Motor neuron (in vitro differentiated cells): ENCODE measurements at places on chromosomes 16 and 17.

- ATAC-seq: no peak
Observed at GRCh38 chr17:35493040-35493439, 44.4 kb downstream of the SLFN12L start.

- peak; percentile 23 for ATAC-seq
Observed at GRCh38 chr16:3022208-3022683, 1.5 kb downstream of the HCFC1R1 start.

DNA sequence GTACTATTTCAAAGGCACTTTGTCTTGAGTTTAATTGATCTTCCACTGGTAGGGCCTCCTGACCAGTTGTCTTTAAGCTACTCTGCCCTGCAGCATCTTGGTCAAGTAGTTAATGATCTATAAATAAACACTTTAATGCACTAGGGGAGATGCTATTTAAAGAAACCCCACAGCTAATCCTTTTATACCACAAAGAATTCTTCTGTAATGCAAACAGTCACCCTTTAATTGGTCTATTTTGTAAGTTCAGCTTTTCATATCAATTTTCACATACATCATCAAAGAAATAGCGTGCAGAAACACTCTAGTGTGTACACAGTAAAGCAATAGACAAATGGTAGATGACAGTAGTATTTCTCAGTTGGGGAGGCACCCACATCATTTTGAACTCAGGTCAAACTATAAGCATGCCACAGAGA lies 70.3 kb downstream of the PMP22 start:
- peak; percentile 27 for ATAC-seq

DNA sequence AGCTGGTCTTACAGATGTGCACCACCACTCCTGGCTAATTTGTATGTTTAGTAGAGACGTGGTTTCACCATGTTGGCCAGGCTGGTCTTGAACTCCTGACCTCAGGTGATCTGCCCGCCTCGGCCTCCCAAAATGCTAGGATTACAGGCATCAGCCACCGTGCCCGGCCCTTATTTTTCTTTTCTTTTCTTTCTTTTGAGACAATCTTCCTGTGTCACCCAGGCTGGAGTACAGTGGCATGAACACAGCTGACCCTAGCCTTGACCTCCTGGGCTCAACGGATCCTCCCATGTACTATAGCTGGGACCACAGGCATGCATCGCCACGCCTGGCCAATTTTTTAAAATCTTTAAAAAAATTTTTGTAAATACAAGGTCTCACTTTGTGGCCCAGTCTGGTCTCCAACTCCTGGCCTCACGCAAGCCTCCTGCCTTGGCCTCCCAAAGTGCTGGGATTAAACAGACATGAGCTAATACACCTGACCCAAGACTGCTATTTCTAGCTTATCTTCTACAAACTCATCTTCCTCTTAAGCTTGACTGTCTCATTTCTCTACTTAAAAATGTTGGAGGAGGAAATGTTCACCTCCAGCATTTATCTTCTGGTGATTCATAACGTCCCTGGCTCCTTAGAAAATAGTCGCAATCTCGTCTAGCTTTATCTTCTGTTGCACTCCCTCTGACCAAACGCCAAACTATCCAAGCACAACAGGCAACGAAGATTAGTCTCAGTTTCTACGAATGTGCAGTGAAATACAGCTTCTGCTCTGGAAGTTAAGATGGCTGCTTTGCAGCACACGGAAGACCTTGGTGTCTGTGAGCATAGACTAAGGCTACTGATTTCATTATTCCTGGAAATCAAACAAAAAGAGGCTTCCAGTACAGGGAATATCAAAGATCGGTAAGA lies 8.2 kb upstream of the TMEM94 start:
- ATAC-seq: no peak

GRCh38 chr17:75289832-75290337 lies 652 bp upstream of the SLC25A19 start:
- peak; percentile 1 for ATAC-seq

DNA sequence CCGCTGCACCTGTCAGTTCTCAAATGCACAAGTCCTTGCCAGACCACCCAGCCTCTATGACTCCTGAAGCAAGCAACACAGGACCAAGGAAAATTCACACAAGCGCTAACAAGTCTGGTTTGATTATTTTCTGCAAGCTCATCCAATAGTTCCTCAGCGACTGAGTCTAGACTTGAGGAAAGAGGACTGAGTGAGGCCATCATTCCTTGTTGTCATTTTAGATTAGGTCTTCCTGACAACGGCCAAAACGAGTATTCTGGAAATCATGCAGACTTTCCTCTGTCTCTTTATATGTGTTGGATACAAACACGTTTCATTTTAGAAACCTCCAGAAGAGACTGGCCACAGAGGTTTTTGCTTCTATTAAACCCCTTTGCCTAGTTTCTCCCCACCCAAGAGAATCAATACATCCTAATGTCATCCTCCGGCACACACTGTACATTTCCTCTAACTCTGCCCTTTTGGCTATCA lies 561 bp downstream of the CCDC47 start:
- no peak for ATAC-seq

DNA sequence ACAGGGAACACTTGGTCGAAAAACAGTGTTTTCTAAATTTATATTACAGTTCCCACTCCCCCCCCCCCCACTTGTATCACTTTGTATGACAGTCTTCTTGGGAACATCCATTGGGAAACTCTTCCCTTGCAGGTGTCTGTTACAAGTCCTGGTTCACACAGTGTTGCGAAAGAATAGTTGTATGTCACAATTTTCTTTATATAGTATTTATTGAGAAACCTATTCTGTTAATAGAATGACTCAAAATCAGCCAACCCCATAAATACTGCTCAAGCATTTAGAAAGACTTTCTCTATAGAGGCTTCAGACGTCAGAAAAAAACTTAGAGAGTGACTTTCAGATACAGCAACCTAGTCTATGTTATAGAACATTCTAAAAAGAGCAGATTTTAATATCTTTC lies 414.4 kb downstream of the WWOX start:
- no peak for ATAC-seq

- ATAC-seq: no peak
Observed at GRCh38 chr17:48800626-48801217, 16.3 kb downstream of the TTLL6 start.

DNA sequence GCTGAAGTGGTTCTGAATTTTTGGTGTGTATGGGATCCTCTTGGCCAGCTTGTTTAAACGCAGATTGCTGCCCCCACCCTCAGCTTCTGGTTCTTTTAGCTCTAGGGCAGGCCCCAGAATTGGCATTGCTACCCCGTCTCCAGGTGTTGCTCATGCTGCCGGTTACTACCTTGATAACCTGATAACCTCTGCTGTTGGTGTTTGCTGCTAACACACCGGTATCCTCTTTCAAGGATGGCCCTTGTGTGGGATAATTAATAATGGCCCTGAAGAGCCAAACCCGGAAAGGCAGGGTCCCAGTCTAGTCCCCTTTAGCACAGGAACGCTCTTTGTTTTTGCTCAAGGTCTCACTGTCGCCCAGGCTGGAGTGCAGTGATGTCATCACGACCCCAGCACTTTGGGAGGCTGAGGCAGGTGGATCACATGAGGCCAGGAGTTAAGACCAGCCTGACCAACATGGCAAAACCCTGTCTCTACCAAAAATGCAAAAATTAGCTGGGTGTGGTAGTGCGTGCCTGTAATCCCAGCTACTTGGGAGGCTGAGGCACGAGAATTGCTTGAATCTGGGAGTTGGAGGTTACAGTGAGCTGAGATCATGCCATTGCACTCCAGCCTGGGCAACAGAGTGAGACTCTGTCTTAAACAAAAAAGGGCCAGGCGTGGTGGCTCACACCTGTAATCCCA lies 1.3 kb upstream of the ST3GAL2 start:
- ATAC-seq: no peak

DNA sequence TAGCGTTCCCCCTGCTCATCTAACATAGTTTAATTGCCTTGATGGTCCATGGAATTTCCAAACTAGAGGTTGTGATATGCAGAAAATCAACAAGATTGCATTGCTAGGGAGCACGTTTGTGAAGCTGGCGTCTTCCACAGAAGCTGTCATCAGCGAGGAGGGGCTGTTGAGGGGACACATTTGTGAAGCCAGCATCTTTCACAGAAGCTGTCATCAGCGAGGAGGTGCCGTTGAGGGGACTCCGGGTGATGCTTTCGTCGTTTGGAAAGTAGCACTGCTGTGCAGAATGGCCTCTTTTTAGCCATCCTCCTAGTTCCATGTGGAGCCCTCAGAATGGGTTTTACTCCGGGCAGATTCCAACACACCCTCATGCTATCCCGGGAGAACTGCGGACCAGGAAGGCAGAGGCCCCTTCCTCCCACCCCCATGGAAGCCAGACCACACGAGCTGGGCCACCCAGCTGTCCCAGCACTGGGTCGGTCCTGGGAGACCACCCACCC lies 119.6 kb upstream of the CHMP6 start:
- ATAC-seq: peak; percentile 9

- ATAC-seq: no peak
Observed at GRCh38 chr16:65975049-65975708, 391.3 kb upstream of the CDH5 start.

GRCh38 chr16:68902003-68902968 lies 59.0 kb downstream of the TANGO6 start:
- peak; percentile 83 for ATAC-seq

GRCh38 chr17:41625602-41626001 lies 1.2 kb upstream of the KRT17 start:
- ATAC-seq: no peak

GRCh38 chr17:81003711-81004475 lies 12.3 kb downstream of the CHMP6 start:
- ATAC-seq: peak; percentile 82

DNA sequence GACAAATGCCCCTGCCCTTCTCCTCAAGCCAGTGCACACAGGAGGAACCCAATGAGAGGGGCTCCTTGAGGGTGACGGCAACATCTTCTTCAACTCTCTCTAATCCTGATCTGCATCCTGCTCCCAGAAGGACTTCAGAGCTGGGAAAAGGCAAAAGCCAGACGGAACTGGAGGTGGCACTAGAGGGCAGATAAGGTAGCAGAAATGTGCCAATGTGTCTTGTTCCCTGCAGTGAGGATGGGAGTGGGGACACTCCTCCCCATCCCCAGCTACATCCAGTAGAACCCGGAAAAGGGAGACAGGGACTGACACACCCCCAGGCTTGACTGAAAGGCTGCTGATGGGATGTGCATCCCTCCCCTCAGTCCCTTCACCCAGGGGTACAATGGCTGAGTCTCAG lies 28.5 kb downstream of the SRCIN1 start:
- ATAC-seq: no peak

DNA sequence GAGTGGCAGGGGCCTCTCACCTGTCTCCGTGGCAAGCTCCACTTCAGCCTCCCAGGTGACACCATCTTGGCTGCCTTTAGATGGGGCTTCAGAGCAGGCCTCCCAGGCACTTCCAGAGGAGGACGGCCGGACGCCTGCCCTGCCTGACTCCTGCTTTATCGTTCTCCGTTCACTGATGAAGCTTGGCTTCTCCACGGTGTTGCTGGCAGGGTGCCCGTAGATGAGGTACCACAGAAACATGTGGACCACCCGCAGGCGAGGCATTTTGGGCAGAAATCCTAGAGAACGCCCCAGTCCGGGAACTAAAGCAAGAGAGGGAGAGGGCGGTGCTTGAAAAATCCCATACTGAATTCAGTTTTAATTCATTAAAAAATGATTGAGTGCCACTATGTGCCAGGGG lies 54.5 kb downstream of the GTF3C1 start:
- no peak for ATAC-seq

GRCh38 chr17:17235212-17236174 lies 1.5 kb downstream of the FLCN start:
- ATAC-seq: no peak

DNA sequence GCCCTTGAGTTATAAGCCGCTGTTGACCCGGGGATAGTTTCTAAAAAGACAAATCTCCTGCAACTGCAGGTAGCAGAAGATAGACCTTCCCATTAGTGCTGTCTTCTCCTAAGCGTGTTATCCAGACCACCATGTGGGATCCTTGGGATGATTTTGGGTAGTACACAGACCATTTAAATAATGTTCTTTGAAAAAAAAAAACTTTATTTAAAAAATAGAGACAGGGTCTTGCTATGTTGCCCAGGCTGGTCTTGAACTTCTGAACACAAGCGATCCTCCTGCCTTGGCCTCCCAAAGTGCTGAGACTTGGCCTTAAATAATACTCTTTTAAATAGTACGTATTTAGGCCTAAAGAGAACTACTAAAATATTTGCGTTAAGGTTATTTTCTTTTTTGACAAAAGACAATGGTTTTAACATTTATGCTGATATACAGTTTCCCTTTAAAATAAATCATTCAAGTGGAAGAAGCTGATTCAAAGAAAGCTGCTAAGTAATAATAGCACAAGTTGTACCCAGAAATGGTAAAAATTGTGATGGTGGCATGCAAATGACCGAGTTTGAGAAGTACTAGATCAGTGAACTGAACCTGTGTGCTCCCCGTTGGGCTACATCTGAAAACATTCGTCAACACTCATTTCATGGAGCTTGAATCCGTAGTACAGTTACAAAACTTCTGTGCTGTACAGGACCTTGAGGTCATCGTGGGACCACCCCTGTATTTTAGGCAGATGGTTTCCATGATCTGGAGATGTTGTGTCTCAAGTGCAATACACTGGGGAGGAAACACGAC lies 24.0 kb downstream of the SMARCE1 start:
- ATAC-seq: no peak

DNA sequence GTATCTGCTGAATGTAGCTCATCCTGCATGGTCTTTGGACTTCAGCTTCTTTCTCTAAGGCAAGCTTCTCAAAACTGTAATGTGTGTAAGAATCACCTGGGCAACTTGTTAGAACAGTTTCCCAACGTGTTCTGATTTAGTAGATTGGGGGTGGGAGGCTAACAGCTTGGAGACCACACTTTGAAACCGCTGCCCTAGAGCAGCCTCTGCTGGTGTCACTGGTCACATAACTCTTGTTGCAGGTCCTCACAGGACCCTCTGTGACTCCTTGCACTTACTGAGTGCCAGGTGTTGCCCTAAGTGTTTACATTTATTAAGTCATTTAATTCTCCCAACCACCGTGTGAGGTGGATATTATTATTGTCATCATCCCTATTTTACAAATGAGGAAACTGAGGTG lies 9.9 kb downstream of the SLC35G3 start:
- ATAC-seq: no peak

DNA sequence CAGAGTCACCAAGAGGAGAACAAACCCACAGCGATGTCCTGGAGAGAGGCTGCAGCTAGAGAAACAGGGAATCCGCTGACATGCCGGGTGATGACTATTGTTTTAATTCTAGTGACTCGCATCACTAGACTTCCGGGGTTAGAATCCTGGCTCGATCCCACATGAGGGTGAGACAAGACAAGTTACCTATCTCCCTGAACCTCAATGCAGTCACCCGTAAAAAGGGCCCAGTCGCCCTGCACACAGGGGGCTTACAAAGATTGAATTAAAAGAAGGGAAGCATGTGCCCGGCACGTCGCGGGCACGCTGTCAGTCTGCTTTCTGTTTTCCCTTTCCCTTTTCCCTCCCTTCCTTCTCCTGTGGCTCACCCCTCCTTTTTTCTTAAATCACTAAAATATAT lies 212.9 kb upstream of the FOXF1 start:
- ATAC-seq: no peak

DNA sequence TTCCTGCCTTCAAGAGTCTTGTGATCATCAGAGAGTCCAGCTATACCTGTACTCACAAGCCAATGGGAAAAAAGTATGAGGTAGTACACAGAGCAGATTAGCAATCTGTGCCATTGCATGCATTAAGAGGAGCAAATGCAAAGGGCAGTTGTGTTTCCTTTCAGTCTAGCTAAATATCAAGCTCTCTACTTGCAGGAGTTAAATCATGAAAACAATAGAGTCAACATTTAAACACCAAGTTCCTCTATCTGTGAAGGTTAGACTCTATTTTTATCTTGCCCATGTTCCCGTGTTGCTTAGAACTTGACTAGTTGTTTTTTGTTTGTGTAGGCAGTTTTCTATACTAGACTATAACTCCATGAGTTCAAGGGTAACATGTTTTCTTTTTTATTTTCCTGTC lies 4.7 kb upstream of the FAM20A start:
- ATAC-seq: no peak

GRCh38 chr16:57304169-57305061 lies 19.9 kb upstream of the PLLP start:
- ATAC-seq: no peak
